ENCODE measurements at places on chromosomes 6 and 20.
A peak's percentile ranks its signal among the peaks of the same experiment; 100 is the strongest.

DNA sequence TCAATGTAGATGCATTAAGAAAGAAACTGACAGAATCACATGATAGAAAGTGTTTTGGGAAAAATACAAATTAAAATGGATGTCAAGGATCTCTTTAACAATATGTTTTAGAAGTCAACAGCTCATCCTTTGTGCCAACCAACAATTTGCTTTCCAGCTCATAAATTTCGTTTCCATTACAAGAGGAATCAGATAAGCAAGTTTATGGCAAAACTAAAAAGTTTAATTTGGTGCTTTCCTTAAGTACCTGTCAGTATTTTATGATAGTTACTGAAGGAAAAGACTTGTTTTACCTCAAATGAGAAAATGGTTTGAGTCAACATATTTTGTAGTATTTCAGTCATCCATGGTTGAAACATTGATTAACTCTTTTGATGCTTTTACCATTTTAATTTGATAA is 130.0 kb downstream of the CDKAL1 start:
- no peak for DNase-seq

GRCh38 chr6:30263734-30264133 is 50.5 kb upstream of the TRIM26 start:
- no peak for DNase-seq

DNA sequence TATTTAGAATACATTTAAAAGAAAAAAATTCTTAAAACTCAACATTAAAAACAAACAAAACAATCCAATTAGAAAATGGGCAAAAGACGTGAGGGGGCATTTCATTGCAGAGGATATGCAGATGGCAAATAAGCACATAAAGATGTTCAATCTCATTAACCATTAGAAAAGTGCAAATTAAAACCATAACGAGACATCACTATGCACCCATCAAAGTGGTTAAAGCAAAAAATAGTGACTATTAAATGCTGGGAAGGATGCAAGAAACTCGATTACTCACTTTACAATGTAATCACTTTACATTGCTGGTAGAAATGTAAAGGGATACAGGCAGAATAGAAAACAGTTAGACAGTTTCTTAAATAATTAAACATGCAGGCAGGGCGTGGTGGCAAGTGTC is 59.0 kb downstream of the BCAS1 start:
- DNase-seq, result no peak

- peak; percentile 82 for DNase-seq
Observed at GRCh38 chr20:46350201-46350985, 42.1 kb upstream of the CDH22 start.

- peak; percentile 24 for DNase-seq
Observed at GRCh38 chr6:16367571-16367970, 129.2 kb downstream of the GMPR start.

GRCh38 chr20:24045621-24046318 is 57.2 kb upstream of the GGTLC1 start:
- DNase-seq, result no peak

DNA sequence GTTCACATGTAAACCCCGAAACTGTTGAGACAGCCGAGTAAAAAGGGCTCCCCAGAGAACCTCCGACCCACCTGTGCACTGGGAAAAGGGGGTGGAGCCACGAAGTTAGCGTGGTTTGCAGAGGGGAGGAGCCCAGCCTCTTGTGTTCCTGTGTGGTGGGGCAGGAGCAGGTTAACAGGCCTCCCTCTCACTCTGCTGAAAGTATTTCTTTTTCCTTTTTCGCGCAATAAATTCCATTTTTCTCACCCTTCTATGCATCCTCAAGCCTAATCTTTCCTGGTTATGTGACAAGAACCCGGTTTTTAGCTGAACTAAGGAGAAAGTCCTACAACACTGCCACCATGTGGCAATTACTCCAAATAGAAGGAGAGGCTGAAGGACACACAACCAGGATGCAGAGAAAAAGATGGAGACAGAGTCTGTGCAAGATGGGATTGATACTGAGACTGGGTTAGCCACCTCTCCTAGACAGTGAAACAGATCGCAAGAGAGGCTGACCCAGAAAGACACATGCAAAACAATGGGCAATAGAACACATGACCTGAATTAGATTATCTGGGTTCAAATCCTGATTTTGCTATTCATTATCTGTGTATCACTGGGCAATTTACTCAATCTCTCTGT is 168.7 kb upstream of the PRSS16 start:
- DNase-seq, result peak; percentile 87

GRCh38 chr6:106360410-106360988 is at the start of gene CRYBG1:
Gene CRYBG1 (plus strand): TSS chr6:106360717. CDS start chr6:106360909, 192 bp downstream.
- peak; percentile 99 for DNase-seq

DNA sequence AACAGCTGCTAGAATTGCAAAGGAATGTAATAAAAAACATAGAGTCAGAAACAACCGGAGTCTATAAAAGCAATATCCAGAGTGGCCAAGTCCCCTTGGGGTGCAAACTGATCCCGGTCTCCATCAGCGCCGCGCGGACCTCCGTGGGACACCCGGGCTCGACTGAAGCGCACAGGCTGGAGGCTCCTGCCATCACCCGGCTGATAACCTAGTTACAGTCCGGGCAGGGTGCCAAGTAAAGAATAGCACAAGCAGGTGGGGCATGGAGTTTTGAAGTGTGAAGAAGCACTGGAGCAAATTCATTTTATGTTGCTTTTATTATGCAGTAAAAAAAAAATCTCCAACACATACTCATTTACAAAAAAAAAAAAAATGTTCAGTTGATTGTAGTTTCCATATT is 205.1 kb upstream of the GMDS start:
- no peak for DNase-seq

DNA sequence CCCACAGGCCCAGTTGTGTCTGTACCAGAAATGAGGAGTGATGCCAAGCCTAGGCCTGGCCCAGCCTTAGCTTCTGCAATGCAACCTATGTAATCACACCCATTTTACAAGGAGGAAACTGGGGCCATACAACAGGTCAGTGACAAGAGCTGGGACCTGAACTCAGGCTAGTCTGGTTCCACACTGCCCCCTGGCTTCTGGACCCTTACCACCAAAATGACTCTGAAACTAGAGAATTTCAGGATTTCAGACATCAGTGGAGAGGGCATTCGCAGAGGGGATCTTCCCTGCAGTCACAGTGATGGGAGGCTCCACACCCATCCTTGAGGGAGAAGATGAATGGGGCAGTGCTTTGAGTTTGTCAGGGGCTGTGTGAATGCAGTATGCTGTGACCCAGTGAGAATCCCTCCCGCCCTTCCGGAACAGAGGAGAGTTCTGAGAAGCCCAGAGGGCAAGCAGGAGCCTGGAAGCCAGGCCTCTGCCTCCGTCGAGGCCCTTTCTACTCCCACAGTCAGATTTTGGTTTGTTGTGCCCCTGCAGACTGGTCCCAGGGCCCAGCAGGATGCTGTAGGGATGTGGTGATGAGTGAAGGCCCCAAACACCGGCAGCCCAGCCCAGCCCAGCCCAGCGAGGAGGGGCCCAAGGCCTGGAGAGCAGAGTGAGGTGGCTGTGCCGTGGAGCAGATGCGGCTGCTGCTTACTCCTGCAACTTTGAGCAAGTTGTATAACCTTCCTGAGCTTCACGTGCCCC is 48.1 kb upstream of the MYL9 start:
- DNase-seq, result peak; percentile 84

DNA sequence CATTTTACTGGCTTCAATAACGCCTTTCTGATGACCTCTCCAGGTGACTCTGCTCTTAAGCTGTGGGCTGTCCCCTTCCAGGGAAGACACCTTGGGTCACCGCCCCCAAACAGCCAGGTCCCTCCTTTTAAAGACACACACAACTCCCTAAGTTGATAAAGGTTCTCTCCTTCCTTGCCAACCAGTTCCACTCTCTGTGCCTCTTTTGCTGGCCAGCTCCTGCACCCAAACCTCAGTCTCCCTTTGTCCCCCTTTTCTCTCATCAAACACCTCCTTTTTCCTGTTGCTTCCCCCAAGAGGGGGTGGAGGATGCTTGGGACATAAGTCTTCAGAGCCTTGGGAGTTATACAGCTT is 1.0 kb downstream of the NCOA6 start:
- peak; percentile 92 for DNase-seq

DNA sequence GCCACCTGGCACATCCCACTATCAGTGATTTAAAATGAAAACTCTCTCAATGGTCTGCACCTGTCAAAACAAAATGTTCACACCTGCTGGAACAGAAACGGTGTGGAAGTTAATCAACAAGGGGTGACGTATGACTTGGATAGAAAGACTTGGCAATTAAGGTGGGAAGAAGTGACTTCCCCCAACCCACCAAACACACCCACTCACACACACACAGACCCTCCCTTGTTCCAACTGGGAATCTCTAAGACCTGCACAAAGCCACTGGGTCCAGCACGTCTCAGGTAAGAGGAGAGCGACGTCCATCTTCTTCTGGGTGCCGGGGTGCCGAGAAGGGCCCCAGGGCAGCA is 25.1 kb upstream of the TCFL5 start:
- no peak for DNase-seq

- no peak for DNase-seq
Observed at GRCh38 chr6:33050014-33050810, 23.2 kb downstream of the HLA-DPA1 start.

GRCh38 chr6:10495029-10495428 is 26.1 kb upstream of the GCNT2 start:
- DNase-seq, result no peak

DNA sequence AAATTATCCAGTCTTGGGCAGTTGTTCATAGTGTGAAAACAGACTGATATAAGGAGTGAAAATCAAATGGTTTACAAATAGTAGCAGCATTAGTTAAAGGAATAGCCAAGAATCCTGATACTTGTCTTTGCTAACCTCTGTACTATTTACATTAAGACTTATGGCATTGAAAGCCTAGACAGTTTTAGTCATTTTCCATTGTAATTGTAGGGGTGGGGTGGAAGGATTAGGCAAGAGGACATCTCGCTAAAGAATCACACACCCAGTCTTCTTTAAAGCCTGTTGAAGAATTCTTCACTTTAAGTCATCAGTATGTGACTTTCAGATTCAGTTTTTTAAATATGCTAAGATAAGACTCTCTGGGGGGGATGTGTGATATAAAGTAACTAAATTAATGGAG is 207.5 kb upstream of the PHACTR1 start:
- DNase-seq, result no peak

GRCh38 chr6:79570129-79571029 is 33.1 kb upstream of the LCA5 start:
- peak; percentile 85 for DNase-seq

DNA sequence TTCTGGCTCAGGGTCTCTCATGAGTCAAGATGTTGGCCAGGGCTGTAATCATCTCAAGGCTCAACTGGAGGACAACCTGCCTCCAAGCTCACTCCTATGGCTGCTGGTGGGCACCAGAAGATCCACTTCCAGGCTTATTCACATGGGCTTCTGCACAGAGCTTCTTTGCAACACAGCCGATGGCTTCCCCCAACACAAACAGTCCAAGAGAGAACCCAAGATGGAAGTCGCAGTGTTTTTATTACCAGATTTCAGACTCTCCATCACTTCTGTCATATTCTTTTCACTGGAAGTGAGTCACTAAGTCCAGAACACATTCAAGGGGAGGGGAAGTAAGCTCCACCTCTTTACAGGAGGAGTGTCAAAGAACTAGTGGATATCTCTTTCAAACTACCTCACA is 75.5 kb downstream of the CD164 start:
- DNase-seq, result no peak

DNA sequence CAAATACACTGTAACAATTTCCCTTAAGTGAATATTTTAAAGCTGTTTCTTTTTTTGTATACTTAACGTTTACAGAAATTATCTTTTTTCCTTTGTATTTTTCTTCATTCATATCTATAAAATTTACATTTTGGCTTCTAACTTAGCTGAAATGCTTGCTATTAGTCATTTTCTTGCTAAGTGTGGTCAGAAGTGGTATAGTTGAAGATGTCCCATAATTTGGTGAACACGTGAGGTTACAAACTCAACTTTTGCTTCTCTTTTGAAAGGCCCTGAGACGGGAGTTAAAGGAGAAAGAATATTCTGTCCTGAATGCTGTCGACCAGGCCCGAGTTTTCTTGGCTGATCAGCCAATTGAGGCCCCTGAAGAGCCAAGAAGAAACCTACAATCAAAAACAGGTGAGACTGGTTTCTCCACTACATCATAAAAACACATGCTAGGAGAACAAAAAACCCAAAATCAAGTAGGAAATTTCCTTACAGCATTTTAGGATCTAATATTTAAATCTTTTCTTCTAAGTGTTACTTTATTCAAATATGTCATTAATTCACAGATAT is 445.0 kb downstream of the UTRN start:
- DNase-seq, result no peak

DNA sequence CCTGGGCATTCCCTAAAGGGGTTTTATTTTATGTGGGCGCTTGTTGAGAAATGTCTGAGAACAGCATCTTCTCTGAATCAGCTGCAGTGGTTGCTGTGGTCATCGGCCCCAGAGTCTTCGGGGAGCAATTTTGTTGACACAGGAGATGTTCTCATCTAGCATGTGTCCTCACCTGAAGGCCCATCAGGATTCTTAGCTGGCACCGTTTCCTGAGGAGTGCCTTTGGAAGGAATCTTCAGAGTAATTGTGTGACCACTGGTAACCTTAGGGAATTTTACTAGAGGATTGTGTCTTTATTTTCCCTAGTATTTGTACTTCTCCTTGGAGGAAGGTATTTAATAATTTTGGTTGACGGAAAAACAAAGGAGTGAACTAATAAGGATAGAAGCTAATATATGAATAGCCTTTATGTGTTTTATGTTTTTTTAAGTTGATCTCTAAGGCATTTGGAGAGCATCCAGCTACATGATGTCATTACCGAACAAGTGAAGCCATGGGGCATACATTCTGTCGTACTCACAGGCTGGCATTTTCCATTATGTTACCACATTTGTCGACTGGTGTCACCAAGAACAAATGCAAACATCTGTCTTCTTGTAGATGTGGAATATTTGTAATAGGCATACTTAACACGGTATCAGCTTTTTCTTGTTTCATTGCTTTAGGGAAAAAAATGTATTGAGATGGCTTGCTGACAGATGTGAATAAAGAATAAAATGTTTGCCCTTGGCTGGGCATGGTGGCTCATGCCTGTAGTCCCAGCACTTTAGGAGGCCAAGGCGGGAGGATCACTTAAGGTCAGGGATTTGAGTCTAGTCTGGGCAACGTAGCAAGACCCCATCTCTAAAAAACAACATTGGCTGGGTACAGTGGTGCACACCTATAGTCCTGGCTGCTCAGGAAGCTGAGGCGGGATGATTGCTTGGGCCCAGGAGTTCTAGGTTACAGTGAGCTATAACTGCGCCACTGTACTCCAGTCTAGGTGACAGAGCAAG is 41.9 kb downstream of the TULP4 start:
- DNase-seq, result no peak

GRCh38 chr20:13525225-13525940 is 113.3 kb downstream of the TASP1 start:
- DNase-seq, result no peak

- DNase-seq, result no peak
Observed at GRCh38 chr6:151858294-151858693, 50.8 kb downstream of the ESR1 start.

- no peak for DNase-seq
Observed at GRCh38 chr20:896501-897025, 19.6 kb downstream of the ANGPT4 start.

Measured in endodermal cell (in vitro differentiated cells).